ENCODE measurements at places on chromosomes 3 and 15. TPM values are rescaled to one million over a fixed set of nuclear protein-coding genes. Genes with fewer than 3 reads are reported as not detected.
A peak's percentile ranks its signal among the peaks of the same experiment; 100 is the strongest.

Gene STAB1
- 143 TPM for total RNA-seq

GRCh38 chr3:138854204-138854603 lies 19.5 kb upstream of the PIK3CB start:
- no peak for DNase-seq

GRCh38 chr3:59426821-59427565 lies 377.2 kb upstream of the CFAP20DC start:
- DNase-seq, result no peak

GRCh38 chr3:25910997-25911396 lies 121.1 kb downstream of the OXSM start:
- DNase-seq, result no peak

GRCh38 chr15:100167884-100168375 lies 173.8 kb downstream of the ADAMTS17 start:
- DNase-seq, result peak; percentile 7

GRCh38 chr3:67646586-67647234 lies 7.7 kb downstream of the SUCLG2 start:
- no peak for DNase-seq

DNA sequence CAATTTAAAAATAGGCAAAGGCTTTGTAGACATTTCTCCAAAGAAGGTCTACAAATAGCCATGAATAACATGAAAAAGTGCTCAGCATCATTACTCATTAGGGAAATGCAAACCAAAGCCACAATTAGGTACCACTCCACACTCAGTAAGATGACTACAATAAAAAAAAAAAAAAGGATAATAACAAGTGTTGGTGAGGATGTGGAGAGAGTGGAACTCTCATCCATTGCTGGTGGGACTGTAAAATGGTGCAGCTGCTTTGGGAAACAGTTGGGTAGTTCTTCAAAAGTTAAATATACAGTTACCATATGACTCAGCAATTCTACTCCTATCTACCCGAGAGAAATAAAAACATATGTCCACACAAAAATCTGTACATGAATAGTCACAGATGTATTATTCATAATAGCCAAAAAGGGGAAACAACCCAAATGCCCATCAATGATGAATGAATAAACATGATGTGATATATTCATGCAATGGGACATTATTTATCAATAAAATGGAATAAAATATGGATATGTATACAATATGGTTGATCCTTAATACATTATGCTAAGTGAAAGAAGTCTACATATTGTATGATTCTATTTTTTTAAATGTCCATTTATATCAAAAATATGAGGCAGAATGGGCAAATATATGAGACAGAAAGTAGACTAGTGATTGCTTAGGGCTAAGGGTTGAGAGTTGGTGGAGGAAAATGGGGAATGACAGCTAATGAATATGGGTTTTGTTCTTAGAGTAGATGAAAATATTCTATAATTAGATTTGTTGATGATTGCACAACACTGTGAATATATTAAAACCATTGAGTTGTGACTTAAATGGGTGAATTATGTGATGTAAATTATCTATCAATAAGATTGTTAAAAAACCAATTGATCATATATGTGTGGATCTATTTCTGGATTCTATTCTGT lies 66.1 kb upstream of the SMAD3 start:
- DNase-seq, result no peak
